ENCODE measurements at places on chromosomes 5 and 9.

DNA sequence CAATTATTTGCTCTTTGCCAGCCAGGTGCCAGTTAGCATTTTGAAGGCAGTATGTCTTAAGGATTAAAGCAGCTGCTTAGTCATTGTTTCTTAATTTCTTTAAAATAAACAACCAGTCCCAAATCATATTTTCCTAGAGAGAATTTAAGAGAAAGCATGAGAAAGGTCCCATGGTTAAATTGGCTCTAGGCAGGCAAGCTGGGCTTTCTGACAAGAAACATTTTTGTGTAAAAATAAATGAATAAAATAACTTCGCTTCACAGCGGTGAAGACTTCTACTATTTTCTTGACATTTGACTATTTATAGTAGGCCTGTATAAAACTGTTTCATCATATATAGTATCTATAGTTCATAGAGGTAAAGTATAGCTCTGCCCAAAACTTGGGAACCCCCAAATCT lies 617.7 kb upstream of the C9orf72 start:
- DNase-seq = no peak

DNA sequence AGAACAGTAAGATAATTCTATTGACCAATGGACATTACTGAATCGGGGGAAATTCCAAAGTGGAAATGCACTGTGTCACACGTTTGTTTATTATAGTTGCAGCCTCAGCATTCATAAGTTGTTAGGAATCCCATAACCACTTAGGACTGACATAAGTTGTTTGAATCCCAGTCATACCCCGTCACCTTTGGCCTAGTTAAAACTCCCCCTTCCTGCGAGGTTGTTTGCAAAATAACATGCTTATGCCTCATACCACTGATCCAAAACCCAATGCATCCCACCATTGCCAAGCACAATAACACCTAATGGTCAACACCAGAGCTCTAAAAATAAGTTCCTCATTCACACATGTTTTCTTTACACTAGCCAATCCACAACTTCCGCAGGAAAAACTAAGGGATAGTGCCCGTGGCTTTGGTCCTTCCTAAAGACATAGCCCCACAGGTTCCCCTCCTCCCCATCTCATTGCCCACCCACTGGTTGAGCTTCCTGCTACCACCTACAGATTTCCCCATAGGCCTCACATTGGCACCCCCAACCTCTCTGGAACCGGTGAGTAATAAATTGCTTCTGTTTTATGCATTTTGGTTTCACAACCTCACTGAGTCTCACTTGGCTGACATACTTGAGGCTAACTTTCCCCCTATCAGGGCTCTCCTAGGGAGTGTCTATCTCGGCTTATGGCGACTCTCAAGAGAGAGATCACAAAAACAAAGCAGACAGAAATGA lies 42.3 kb upstream of the MUSK start:
- no peak for DNase-seq

DNA sequence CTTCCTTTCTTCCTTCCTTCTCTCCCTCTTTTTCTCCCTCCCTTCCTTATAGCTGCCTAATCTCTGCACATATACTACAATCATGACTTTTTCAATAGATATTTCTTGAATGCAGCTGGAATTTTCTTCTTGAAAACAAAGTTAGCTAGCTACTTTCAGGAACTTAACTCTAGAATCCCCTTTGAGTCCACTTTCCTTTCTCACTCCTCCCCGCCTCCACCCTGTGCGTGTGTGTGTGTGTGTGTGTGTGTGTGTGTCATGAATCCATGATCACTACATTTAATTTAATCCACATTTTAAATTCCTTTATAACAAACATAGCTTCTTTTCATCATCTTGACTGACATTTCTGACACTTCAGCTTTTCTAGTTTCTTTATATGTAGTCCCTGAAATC lies 167.5 kb upstream of the KLF9 start:
- no peak for DNase-seq

DNA sequence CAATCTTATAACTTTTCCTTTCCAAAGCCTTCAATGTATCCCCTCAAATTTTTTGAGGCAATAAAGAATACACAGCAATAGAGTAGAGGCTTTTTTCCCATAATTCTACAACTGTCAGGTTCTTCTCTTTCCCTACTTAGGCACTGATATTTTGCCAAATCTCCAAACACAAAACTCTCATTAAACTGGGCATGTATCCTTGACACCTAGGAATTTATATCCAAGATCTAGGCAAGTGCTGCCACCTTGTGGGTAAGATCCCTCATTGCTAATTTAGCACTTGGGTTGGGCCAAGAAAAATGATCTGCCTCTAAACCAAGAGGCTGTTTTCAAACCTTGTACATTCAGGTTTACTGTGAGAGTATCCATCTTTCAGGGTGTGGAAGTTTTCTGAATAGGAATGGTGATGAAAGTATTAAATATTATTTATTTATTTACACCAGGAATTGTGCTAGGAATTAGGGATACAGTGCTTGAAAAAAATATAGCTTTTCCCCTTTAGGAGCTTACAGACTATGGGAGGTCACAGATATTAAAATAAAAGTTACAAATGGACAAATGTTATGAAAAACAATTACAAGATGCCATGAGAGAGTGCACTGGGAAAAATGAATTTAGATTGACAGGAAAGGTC lies 17.6 kb downstream of the TSTD2 start:
- DNase-seq = peak; percentile 43

DNA sequence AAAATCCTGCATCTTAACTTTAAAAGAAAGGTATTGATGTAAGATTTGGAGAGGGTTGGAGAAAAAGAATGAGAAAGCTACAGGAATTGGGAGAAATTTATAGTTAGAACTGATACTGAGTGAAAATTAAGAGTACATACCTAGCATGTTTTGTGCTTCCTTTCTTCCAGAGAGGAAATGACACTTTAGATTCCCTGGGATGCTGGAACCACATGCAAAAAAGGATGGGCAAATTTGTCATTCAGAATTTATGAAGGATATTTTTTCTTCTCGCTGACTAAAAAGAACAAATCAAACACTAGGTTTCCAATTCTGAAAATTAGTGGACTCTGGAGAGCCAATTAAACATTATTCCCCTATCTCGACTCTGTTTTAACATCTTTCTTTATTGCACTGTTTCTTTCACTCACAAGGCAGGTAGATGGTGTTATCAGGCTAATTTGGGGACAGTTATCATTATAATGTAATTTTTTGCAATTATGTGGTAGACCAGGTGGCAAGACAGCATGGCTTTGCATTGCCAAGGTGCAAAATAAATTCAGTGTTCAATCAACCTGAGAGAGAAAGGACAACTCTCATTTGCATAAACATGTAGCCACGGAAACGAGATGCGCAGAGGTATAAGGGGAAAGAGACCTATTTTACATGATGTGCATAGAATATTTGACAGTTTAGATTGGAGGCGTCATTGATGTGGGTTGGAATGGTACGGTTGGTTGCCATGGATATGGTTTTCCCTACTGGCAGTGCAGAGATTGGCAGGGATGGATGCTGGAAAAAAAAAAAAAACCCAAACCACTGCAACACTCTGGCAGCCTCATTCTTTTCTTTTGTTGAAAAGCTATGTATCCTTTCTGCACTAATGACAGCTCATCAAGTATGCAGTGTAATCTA lies 320.4 kb upstream of the CCNH start:
- DNase-seq = no peak

DNA sequence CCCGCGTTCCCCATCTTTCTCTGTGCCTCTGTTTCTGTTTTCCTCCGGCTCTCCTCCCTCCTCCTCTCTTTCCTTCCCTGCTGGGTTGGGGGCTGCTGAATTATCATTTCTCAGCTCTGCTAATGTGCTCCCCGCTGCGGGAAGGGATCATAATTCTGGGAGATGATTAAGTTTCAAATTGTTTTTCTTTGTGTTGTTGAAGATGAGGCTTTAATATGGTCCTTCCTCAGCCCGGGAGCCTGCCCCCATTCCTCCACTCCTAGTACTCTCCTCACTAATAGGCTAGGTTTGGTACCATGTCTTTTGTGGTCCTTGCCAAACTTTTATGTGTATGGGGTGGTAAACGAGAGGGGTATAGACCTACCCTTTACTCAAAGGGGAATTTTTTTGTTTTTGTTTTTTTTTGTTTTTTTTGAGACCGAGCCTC lies 5.7 kb upstream of the PCDH1 start:
- no peak for DNase-seq

DNA sequence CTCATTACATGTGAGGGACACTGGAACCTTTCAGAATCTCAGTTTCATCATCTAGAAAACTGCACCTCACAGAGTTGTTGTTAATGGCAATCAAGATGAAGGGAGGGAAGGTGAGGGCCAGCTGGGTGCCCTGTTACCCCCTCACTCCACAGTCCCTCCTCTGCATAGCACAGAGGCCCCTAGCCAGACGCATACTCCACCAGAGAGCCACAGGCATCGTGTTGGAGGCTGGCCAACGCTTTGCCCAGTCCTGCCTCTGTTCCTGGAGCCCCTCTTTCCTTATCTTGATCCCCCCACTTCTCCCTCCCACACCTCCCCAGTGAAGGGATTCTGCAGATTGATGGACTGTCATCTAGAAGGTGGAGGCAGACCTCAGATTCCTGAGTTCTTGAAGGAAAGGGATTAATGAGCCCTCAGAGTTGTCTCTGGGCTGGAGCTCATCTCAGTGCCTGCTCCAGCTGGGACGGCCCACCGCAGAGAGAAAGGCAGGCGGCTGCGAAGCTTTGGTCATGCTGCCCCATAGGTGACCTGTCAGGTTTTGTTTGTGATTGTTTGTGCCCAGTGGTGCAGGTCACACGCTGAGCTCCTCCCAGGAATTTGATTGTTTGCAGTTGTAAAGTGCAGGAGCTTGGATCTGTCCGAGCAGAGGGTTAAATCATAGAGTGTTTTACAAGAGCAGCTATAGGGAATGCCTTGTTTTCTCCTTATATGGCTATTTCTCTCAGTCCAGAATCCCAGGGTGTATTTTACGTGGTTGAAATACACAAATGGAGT lies 487.3 kb downstream of the CCDC171 start:
- DNase-seq = no peak

GRCh38 chr5:56259002-56259511 lies 25.9 kb upstream of the ANKRD55 start:
- no peak for DNase-seq

DNA sequence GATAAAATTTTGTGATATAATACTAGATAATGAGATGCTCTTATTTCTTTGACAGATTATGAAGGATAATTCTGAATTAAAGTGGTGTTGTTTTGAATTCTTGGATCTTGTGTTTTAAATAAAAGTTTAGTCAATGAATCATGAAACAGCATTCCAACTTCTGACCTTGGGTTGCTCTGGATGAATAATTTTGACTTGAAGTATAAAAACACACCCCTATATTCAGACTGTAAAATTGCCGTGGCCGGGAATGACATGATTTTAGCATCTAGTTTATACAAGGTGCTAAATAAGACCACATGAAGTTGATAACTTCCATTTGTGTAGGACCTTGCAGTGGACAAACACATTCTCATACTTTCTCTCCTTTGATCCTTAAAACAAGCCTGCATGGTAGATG lies 67.2 kb upstream of the DAP start:
- DNase-seq = no peak

- DNase-seq = no peak
Measured at GRCh38 chr5:132790201-132790865, 13.3 kb upstream of the SEPTIN8 start.

DNA sequence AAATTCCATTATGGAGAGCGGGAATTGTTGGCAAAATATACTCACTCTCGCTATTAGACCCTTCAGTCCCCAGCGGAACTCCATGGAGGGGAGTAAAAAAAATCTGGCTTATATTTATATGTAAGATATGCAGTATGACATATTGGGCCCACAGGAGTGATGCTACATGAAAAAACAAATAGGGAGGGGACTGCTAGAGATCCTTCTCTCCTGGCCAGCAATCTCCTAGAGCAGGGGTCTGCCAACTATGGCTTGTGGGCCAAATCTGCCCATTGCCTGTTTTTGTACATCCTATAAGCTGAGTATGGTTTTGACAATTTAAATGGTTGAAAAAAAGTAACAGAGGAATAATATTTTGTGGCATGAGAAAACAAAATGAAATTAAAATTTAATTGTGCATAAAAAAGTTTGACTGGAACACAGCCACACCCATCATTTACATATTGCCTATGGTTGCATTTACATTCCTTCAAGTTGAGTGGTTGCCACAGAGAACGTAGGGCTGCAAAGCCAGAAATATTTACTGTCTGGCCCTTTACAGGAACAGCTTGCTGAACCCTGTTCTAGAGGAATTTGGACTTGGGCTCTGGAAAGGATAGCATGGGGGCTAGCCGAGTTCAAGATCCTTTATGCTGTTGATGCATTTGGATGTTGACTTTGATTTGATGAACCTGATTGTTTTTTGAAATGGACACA lies 197.3 kb upstream of the CLINT1 start:
- DNase-seq = no peak

- no peak for DNase-seq
Measured at GRCh38 chr9:83511051-83511450, 27.1 kb downstream of the FRMD3 start.

DNA sequence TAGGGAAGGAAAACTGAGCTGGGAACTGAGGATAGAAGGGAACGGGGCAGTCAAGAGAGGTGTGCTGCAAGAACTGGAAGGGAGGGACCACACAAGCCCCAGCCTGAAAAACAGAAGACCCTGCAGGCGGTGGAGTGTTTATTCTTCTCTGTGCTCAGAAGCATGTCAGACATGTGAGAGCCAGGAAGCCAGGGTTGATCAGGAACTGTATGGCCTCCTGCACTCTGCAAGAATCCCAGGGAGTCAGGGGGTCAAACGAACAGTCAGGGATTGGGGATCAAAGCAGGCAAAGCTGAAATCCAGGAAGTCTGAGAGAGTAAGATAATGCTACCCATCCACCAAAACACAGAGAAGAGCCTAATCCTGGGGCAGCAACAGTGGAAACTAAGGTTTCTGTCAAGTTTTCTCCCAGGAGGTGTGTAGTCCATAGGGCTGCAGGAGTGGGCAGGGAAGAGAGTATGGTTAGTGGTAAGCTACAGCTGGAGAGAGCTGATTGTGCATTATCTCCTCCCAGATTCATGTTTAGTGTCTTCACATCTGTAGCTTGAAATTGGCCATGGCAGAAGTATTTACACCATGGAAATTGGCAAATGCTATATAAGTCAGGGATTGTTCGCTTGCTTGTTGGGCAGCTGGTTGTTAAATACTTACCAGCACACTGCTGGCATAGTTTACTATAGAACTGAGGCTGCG lies 115.4 kb upstream of the SLC44A1 start:
- DNase-seq = no peak

DNA sequence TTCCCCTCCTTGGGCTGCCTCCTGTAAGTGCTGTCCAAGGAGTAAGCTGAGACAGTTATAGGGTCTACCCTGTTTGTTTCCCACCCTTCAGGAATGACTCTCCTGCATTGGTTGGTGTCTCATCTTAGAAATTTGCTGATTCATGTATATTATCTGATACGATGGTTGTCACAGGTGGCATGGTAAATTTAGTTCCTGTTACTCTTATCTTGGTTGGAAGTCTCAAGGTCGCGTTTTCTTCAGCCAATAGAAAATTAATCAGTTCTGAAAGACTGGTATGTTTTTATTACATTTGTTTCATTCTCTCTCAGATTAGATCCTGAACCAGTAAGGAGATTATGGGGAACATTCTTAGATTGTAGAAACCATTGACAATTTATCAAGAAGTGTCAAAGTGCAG lies 42.7 kb downstream of the SCGB3A1 start:
- no peak for DNase-seq

DNA sequence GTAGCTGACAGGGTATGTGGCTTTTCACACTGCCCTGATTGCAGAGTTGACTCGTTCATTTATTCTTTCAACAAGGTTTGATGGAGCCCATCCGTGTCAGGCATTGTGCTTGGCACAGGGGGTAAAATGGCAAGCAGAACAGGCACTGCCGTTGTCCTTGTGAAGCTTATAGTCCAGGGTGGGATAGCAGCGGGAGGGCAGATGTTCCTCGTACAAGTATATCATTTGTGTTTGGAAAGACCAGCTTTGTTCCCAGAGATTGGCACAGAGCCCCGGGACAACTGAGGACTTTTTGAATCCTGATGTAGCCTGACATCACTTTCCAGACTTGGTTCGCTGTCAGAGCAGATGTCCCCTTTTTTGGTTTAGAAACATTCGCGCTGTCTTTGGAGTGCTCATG lies 50.9 kb downstream of the MVB12B start:
- DNase-seq = peak; percentile 36

All from right hindlimb (tissue), 1 donor.